Activated effector memory CD4-positive, alpha-beta T cell treated with Interleukin-2 at 50 U/mL for 16 hours (primary cell): ENCODE measurements at places on chromosomes 5 and 9.

DNA sequence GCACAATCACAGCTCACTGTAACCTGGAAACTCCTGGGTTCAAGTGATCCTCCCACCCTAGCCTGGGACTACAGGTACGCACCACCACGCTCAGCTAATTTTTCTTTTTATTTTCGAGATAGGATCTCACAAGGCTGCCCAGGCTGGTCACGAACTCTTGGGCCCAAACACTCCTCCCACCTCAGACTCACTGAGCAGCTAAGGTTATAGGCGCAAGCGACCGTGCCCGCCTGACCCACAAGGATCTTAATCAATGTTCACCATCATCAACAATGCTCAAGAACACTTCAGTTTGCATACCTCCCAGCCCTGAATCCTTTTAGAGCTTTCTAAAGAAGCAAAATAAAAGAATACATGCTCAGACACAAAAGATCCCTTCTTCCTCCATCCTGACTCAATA lies 13.2 kb downstream of the ETF1 start:
- no peak for DNase-seq

DNA sequence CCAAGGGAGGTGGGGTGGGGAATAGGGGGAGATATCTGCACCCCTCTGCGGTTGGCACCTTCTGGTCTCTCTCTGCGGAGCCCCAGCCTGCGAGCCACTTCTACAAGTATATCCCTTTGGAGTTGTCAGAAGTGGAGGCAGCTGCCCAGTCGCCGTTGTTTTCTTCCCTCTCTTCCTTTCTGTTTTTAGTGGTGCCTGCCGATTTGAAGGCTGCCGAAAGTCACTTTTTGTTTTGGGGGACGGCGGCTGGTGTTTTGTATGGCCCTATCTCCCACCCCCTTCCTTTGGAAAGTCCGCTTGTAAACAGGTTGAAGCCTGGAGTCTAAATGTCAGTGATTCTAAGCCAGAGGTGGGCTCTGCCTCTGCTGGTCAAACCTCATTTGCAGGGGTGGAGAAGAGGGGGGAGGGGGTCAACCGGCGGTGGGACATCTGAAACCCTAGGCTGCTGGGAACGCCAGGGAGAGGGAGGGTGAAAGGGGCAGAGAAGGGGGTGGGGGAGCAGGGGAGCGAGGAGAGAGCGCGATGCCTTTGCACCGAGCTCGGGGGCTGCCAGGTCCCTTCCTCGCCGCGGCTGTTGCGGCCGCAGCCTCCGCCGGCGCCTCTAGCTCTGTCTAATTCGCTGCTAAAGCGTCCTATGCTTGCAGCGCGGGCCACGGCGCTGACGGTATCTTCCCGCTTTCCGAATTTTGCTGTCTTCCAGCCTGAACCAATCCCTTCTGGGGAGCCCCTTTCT lies at the start of gene FGF10:
Gene FGF10, minus strand, starts transcription at position 331 of the 733 bp plus-strand sequence. CDS start 738 bp downstream, outside the sequence.
- DNase-seq: no peak

GRCh38 chr9:81626511-81626910 lies 62.8 kb downstream of the TLE1 start:
- no peak for DNase-seq

GRCh38 chr5:158409507-158409906 lies 550.6 kb upstream of the CLINT1 start:
- DNase-seq: no peak
